LNCaP clone FGC (cell line): ENCODE measurements at places on chromosomes 4 and X.

GRCh38 chrX:17007134-17007768 is 60.8 kb downstream of the REPS2 start:
- no peak for DNase-seq

- no peak for DNase-seq
Measured at GRCh38 chr4:2574009-2574408, 37.6 kb downstream of the FAM193A start.

- no peak for DNase-seq
Measured at GRCh38 chr4:8921465-8921864, 49.8 kb upstream of the HMX1 start.

GRCh38 chr4:74858921-74859562 is 64.7 kb upstream of the BTC start:
- no peak for DNase-seq

GRCh38 chr4:46937493-46937892 is 28.4 kb upstream of the COX7B2 start:
- no peak for DNase-seq

DNA sequence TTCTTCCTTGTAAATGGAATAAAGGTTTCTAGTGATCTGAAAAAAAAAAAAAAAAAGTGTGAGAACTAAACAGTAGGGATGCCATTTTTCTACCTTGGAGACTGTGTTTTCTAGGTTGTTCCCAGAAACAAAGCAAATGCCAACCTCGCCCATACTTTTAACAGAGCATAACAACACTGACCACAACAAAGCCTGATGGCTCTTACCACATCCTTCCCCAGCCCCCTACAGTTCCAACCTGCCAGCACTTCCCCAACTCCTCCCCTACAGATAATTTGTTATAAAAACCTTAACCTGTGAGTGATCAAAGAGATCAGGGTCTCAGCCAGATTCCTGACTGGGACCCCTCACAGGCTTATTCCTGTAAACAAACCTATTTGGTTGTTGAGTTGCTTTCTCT is 940.0 kb downstream of the SH3BGRL start:
- no peak for DNase-seq

GRCh38 chrX:21559417-21559816 is 98.7 kb downstream of the KLHL34 start:
- DNase-seq: no peak

DNA sequence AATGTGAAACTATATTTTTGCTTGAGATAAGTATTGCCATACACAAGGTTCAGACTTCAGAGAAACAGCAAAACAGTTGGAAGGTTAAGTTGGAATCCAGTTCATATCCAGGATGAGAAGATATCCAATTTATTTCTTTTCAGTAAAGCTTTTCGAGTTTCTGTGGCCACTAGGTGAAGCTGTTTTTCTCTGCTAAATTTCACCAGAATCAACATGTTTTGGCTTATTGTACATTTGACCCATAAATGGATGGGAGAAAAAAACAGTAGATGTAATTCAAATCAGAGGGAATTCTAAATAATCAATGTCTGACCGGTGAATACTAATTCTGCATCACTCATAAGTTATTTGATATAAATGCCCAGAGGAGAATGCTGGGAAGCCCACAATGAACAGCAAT is 9.1 kb upstream of the METTL14 start:
- DNase-seq: no peak

DNA sequence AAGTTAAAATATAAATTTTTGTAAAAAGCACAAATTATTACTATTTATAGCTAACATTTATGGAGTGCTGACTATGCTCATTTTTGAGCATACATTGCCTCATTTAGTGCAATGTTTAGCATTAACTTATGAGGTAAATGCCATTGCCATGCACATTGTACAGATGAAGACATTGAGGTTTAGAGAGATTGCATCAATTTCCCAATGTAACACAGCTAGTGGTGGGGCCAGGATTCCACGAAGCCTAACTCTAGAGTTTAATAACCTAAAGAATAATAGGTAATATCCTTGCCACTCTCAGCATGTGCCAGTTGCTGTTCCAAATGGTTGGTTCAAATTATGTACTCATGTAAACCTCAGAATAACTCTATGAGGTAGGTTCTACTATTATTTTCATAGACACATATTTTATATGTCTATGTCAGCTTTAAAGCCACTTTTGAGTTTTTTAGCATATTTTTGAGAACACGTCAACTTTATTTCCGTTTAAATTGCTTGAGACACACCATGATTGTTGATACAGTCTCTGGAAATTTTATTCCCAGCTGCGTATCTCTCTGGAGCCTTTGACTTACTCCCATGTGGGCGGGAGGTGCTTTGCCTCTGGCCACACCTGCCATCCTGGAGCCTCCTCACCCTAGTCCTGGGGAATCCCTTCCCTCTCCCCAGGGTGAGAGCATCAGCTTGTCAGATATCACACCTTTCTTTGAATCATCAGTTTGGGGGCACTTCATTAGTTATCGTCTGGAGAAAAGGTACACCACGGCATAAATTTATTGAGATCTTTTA is 10.8 kb upstream of the ADH1A start:
- no peak for DNase-seq

DNA sequence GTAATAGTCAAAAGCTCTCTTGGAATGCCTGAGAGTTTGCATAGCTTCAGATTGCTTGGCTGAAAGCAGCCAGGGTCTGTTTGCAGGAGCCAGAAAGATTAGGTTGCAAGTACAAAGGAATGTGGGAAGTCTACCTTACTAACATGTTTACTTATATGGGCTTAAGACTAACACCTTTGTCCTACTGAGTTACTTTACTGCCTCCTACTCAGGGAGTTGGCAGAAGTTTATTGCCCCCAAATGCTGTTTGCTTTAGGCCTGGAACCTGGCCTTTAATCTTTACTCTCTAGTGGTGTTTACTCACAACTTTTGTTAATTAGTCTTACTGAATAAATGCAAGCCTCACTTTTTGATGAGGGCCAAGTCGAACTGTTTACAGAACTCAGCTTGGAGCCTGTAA is 219.4 kb upstream of the ZC4H2 start:
- no peak for DNase-seq

GRCh38 chr4:32073542-32073941 is 1353.4 kb downstream of the PCDH7 start:
- DNase-seq: no peak

DNA sequence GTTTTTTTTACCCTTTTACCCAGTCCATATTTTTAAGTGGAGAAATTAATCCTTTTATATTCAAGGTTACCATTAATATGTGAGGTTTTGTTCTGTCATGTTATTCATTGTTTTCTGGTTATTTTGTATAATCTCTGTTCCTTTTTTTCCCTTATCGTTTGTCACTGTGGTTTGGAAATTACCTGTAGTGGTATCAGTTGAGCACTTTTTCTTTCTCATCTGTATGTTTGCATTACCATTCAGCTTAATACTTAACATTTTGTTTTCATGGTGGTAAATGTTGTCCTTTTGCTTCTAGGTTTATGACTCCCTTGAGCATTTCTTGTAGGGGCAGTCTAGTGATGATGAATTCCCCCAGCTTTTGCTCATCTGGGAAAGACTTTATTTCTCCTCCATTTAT is 6.6 kb downstream of the ETDC start:
- DNase-seq: no peak

- no peak for DNase-seq
Measured at GRCh38 chr4:13498469-13498868, 14.3 kb upstream of the RAB28 start.

- no peak for DNase-seq
Measured at GRCh38 chrX:15702488-15703371, 35.3 kb upstream of the CA5B start.

DNA sequence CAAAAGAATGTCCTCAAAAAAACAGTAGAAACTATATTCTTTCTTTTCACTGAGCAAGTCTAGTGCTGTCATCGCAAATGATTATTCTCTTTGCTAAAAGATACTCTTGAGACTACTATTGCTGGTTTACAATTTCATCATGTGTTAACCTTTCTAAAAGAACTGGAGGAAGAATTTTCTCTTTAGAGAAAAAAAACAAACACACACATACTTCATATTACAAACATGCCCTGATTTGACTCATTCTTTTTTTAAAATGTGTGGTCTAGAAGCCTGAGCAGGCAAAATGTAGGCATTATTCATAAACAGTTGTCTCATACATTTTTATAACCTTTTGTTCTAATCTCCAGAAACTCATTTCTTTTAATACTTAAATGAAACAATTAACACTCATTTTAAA is 60.6 kb upstream of the FAT4 start:
- no peak for DNase-seq

GRCh38 chrX:11770320-11770719 is 12.3 kb downstream of the MSL3 start:
- DNase-seq: no peak

GRCh38 chr4:121030711-121031110 is 41.6 kb downstream of the NDNF start:
- DNase-seq: no peak

DNA sequence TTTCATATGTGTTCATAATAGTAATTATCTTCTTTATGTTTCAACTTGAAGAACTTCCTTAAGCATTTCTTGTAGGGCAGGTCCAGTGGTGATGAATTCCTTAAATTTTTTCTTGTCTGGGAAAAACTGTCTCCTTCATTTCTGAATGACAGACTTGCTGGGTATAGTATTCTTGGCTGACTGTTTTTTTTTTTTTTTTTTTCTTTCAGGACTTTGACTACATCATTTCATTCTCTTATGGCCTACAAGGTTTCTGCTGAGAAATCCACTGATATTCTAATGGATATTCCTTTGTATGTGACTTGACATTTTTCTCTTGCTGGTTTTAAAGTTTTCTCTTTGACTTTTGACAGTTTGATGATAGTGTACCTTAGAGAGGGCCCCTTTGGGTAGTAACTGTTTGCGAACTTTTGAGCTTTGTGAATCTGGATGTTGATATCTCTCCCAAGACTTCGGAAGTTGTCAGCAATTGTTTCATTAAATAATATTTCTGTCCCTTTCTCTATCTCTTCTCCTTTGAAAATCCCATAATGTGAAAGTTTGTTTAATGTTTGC is 54.2 kb downstream of the EDA start:
- no peak for DNase-seq

GRCh38 chrX:129983575-129984110 is 1.2 kb downstream of the BCORL1 start:
- DNase-seq: no peak

DNA sequence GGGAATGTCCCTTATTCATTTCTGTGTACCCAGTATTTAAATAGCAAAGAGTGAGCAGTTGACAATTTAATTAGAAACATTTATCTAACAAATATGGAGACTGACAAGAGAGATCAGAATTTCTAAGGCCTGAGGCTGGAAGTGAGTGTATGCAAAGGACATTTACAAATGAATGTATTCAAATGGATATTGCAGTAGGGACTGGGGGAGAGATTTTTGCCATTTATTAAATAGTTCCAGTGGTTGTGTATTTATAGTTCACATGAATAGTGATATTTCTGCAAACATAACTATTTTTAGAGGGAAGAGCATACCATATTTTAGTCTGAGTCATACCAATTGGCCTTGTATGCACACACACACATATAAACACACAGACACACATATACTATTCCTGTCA is 592.4 kb downstream of the GLUD2 start:
- DNase-seq: no peak

GRCh38 chr4:14985843-14986242 is 16.4 kb upstream of the CPEB2 start:
- no peak for DNase-seq

GRCh38 chrX:44022964-44023363 is 49.8 kb upstream of the NDP start:
- no peak for DNase-seq

DNA sequence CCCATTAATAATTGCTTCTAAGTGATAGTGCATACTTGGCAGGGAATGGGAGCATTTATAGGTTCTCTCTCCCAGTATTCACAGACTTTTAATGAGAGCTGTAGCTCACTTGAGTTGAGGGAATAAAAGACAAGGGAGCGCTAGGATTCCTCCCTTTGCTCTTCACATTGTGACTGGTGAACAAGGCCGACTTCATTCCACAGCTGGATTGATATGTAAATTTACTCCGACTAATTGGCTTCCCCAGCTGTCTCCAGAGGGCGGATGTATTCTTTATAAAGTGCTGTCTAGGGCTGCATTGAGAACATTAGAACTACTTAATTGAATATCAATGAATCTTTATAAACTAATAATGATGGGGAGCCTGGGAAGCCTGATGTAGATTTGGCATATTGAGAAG is 63.4 kb downstream of the GPR50 start:
- no peak for DNase-seq

DNA sequence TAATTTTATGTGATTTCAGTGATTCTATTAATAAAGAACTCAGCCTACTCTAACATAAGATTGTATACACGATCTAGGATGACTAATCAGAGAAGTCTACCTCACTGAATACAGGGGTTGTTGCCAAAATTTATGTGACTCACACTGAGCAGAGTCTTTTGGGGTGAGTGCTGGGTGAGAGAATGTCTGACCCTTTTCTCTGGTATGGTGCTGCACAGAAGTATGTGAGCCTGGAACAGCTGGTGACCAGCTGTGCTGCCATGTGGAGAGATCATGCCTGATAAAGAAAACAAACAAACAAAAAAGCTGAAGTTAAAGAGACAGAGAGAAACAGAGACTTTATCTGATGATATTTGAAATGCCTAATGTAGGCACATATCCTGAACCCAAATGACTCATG is 618.1 kb upstream of the GRIA3 start:
- no peak for DNase-seq

DNA sequence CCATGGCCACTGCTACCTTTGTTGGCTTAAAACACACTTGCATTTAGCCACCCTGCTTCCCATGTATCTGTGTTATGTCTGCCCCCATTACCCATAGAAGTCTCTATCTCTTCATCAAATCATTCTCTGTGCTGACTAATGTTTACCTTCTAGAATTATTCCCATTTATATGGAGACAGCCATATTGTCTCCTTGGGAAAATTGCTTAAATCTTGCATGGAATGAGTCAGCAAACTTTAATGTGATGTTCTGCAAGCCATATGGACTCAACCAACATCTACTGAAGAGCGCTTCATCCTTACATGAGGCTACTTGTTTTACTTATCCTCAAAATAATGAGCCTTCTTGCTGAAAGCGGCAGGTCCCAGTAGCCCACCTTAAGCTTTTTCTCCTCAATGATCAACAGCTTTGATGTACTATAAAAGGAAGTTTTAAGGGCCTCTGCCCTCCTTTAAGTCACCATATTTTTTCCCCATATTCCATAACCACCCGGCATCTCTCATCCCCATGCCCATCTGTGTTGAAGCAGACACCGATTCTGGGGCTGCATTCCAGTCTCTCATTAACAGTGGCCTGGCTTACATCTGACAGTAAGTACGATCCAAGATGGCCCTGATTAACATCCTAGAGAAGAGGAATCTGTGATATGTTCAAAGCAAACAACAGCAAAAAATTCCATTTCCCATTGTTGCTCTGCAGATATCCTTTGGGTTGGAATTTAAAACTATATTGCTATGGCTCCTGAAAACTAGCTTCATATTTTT is 130.4 kb downstream of the ARHGAP6 start:
- no peak for DNase-seq

DNA sequence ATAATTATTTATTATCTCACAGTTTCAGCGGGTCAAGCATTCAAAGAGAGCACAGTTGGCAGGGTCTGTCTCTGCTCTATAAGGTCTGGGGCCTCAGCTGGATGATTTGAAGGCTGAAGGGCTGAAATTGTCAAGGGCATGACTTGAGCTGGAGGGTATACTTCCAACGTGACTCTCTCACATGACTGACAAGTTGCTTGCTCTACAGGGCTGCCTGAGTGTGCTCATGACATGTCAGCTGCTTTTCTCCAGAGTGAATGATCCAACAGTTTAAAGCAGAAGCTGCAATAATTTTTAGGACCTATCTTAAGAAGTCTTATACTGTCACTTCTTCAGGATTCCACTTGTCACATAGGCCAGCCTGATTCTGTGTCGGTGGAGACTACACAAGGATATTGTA is 51.2 kb downstream of the TIGD2 start:
- DNase-seq: no peak

GRCh38 chrX:77788050-77788449 is 2.0 kb upstream of the ATRX start:
- DNase-seq: no peak
